ENCODE measurements at places on chromosomes 13 and 19.
A peak's percentile ranks its signal among the peaks of the same experiment; 100 is the strongest.

- DNase-seq, result no peak
Observed at GRCh38 chr19:29634423-29635130, 28.5 kb downstream of the POP4 start.

DNA sequence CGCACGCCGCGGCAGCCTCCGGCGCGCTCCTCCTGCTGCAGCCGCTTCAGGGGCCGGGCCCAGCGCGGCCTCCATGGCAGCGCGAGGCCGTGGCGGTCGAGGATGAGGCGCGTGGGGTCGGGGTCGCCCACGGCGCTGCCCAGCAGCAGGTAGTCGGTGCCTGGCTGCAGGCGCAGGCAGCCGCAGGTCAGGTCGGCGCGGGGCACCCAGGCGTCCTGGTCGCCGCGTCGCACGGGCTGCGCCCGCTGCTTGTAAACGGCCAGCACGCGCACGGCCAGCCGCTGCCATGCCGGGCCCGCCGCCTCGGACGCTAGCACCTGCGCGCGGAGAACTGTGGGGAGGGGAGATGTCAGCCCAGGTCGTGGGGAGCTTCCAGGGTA, 11.1 kb downstream of the NTN5 start:
- DNase-seq, result no peak

DNA sequence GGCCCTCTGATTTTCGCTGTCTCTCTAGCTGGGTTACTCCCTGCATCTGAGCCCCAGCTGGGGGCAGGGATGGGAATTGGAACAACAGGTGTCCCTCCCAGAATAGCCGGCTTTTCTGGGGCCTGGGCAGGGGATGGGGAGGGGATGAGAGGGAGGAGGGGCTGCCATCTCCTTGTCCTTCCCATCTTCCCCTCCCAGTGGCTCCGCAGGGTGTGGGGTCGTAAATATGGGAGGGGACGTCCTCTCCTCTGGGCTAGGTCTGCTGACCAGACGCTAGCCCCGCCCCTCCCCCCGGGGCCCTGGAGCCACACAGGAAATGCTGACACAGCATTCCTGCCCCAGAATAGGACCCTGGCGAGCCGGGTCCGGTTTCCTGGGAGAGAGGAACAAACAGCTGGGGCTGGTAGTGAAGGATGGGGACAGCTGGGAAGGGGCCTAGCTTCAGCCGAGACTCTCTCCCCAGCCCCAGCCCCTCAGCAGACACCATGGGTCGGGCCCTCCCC, 1.1 kb downstream of the RYR1 start:
- no peak for DNase-seq

GRCh38 chr19:41866284-41866683, 6.2 kb downstream of the RPS19 start:
- no peak for DNase-seq

DNA sequence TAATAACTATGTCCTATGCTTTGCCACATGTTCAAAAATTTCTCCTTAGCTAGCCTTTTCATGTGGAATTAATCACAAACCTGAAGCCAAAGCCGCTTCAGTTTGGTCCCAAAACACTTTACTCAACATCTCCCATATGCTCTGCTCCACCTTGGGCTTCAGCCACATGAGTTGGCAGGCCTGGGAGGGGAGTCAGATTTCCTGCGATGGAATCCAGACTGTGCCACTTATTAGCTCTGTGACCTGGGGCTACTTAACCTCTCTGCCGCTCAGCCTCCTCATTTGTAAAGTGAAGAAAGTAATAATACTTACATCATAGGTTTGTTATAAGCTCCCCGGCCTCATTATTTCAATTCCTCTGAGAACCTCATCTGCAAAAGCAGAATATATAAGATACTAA, 272.0 kb downstream of the LMO7 start:
- DNase-seq, result no peak

- DNase-seq, result no peak
Observed at GRCh38 chr19:4069331-4069959, 2.7 kb upstream of the ZBTB7A start.

GRCh38 chr13:89199138-89199537, 1528.0 kb downstream of the SLITRK5 start:
- DNase-seq, result no peak

DNA sequence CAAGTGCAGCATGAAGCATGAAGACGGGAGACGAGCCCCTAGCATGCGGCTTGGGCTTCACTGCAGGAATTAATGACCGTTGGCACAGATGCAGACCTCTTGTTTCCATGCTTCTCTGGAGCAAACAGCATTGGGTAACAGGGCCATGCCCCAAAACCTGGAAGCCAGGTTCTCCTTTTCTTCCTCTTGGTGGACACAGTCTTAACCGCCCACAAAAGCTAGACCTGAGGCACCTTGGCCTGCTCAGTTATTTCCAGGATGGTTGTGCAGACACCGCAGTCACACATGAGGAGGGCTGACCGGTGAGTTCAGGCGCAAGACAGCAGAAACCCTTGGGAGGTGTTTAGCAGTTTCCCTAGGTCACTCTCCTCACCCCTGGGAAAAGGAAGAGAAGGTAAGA, 133.9 kb upstream of the GJB6 start:
- DNase-seq, result no peak

DNA sequence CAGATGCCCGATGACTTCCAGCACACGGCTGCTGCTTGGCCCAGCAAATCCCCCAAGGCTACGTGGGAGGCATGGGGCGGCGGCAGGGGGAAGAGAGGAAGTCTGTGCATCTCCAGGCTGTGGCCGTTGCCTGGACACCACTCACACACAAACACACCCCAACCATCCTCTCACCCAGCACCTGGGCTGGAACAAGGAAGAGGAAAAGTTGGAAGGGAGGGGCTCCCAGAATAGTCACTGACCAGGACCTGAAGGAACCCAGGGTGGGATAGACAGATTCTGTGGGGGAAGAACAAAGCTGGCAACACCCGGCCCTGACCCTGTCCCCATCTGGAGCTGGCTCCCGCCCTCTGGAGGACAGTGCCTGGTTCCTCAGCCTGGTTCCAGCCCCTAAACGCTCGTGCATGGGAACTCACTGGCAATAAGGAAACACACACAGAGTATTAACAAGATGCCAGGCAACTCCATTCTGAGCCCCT, 11.2 kb downstream of the PPP6R1 start:
- no peak for DNase-seq

- DNase-seq, result no peak
Observed at GRCh38 chr13:22102271-22102670, 431.4 kb downstream of the FGF9 start.

DNA sequence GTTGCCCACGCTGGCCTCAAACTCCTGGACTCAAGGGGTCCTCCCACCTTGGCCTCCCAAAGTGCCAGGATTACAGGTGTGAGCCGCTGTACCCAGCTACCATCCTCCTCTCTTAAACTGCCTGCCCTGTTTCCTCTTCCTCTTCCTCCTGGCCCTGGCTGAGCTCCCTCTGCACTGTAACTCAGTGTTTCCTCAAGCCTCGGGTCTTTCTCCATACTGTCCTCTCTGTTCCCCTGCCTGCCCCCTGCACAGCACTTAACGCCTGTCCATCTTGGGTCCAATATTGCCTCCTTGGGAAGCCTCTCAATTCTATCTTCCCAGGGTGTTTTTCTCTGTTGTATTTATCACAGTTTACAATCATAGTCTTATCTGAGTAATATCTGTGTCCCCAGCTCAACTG, 6.1 kb downstream of the LIPE start:
- no peak for DNase-seq

GRCh38 chr13:27712421-27712820, 79.9 kb upstream of the GSX1 start:
- peak; percentile 2 for DNase-seq

DNA sequence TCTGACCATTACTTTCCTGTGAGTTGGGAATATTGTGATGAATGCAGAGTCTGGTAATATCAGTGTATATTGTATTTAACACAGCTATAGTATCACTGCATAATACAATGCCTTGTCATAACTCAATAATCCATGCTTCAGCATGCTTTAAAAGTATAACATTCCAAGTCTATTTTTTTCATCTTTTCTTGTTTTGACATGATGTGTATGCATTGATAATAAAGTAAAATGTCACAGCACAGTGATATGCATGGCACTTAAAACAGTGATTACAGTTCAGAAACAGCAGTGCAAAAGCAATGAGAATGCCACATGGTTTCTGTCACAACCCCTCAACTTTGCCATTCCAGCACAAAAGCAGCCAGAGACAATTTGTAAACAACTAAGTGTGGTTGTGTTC, 17.8 kb downstream of the KATNAL1 start:
- DNase-seq, result no peak
